ENCODE measurements at places on chromosomes 12 and 14.
A peak's percentile ranks its signal among the peaks of the same experiment; 100 is the strongest.

GRCh38 chr14:54908190-54908589, 5.6 kb upstream of the GCH1 start:
- no peak for DNase-seq

DNA sequence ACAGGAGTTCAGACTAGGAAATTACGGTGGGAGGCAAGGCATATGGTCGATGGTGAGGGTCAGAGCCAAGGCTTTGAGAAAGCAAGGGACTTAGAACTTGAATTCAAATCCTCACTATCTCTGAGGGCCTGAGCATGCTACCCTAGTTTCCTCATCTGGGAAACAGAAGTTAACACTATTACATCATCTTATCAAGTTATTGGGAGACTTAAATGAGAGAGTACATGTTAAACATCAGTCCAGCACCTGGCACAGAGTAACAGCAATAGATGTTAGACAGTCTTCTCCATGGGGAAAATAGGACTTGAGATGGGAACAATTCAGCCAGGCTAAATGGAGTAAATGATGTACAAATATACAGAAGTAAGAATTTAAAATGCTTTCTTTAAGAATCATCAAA, 38.5 kb downstream of the SLC38A1 start:
- DNase-seq, result no peak

DNA sequence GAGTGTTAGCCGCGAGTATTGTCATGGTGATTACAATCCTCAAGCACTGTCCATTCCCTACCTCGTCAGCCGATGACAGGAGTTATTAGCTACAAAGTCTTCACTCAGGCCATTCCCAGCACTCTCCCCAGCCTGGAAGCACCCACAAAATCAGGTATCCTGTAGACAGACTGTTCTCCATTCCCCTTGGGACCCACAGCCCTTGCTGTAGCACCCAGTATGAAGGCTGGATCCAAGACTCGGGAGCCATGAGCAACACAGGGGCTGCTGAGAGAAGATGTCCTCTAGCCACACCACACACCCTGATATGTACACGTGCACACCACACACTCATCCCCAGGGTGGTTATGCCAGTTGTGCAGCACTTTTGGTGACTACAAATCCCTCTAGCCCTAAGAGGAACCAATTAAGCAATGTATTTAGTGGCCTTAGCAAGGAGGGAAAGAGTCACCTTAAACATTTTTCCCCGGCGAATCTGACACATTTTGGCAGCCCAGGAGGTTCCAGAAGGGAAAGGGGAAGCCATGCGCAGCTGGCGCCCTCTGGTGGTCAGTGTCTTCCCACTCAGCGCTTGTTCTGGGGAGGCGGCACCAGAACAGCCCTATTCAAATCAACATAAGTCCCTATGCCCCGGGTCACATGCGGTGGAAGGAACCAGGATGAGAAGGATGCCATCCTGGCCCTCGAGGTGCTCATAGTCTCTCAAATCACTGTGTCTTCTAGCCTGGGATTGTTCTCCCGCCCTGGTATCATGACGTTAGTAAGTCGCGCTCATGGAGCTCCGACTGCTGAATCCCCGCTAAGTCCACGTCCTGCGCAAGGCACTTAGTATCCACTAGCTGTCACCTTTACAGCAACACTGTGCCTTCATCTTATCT, 96.9 kb downstream of the GCH1 start:
- no peak for DNase-seq

DNA sequence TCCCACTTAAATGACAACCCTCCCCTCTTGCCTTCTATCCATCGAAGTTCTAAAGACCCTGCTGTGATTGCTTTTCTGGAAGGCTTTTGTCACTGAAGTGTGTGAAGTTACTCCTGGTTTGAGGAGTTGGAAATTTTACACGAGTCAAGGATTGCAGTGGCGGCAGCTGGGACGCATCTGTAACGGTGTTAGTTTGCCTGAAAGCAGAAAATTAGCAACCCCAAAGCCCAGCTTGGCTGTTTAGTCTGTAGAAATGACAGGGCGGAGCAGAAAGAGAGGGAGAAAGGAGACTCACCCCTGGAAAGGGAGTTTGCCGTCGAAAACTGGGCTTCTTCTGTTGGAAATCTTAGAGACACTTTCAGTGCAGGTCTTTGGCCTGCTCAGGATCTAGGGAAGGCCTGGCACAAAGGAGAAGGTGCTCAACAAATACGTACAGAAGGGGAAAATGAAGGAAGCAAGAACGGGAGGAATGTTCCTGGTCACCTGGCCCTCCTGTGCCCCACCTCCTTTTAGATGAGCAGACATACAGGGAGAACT, 931 bp upstream of the MYF5 start:
- DNase-seq, result no peak

- peak; percentile 50 for DNase-seq
Observed at GRCh38 chr12:56158926-56159461, 835 bp downstream of the MYL6 start.

DNA sequence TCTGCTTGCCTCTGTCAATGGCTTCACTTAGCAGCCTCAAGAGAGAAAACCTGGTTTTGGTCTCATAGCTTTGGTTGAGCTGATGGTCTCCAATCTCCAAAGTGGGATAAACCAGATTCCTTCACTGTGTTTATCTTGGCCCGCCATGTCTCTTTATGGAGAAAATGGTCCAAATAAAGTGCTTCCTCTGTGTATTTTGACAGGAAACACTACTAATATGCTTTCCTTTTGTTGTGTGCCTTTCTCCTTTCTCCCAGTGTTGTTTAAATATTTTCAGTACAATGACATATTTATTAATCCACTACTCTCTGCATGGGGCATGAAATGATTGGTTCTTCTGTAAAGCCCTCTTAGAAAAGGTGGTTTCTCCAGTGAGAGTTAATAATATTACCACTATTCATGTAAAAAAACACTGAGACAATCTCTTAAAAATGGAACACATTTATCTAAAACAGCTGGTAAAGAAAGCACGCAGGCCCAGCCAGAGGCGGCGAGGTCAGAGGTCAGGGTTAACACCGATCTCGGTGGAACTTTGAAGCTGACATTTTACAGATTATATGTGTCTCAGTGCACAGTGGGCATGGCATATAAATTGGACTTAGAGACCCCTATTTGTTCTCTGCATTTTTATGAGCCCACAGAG, 24.2 kb downstream of the TMEM30B start:
- DNase-seq, result no peak

DNA sequence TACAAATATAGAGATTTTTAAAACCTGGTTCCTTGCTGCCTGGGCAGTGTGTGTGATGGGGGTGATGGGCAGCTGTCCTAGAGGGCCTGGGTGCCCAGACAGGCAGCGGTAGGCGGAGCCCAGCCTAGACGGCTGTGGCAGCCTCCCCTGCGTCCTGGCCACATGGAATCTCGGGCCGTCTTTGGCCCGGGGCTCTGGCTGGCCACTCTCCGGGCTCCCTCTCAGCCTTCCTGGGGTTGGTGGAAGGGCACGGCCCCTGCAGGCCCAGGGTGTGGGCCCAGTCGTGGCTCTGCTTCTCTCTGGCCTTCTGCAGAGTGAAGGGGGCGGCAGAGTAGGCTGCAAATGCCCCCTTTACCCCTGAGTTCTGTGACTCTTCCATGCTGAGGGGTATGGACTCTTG, 2.3 kb downstream of the LRTM2 start:
- DNase-seq, result no peak

DNA sequence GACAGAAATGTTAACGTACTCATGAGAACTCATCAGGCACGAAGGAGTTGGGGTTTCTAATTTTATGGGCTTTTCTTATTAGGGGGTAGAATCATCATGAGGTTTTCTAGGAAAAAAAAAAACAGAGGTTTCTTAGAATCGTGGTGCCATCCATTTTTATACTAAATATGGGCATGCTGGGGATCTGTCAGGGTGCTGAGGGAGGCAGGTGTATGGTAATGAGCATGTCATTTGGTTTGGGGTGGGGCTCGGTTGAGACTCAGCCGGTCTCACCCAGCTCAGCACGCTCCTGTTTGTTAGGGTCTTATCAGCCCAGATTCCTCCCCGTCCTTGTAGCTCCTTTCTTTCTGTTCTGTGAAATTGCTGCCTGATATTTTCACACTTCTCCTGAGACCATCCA, 98.2 kb downstream of the DICER1 start:
- DNase-seq, result no peak

GRCh38 chr14:54593860-54594259, 26.9 kb downstream of the SAMD4A start:
- DNase-seq, result no peak

- no peak for DNase-seq
Observed at GRCh38 chr14:23299211-23299957, 3.3 kb downstream of the PPP1R3E start.
